Naive thymus-derived CD4-positive, alpha-beta T cell (primary cell): ENCODE measurements at places on chromosomes 13 and 19. TPM values are rescaled to one million over a fixed set of nuclear protein-coding genes. Genes with fewer than 3 reads are reported as not detected.

- DNase-seq, result no peak
These were observed 209.6 kb downstream of the KLF12 start for GRCh38 chr13:73924607-73925006.

GRCh38 chr19:18660939-18661670, 22.4 kb upstream of the CRTC1 start:
- no peak for DNase-seq

UCHL3 gene
- total RNA-seq, result 20.6 TPM

EPSTI1 gene
- 119 and 125 TPM in 2 replicates for total RNA-seq

METTL21C gene
- total RNA-seq, result not detected in 2 replicates

- DNase-seq, result no peak
These were observed 12.6 kb upstream of the RAB20 start for GRCh38 chr13:110574161-110574560.

DNA sequence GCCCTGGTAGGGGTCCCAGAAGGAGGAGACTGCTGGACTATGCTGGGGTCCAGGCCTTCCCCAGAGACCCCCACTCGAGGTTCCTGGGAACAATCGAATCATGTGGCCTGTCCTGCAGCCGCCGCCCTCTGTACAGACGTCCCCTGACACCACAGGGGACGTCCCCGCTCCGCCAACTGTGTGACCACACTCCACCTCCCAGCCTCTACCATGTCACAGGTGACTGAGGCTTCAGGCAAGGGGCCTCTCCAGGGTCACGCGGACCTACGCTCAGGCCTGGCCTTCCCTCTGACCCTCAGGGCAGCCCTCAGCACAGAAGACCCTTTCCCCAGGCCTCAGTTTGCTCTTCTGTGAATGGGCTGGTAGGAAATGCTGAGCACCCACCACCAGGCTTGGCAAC, 13.1 kb upstream of the TMEM161A start:
- DNase-seq, result no peak

DNA sequence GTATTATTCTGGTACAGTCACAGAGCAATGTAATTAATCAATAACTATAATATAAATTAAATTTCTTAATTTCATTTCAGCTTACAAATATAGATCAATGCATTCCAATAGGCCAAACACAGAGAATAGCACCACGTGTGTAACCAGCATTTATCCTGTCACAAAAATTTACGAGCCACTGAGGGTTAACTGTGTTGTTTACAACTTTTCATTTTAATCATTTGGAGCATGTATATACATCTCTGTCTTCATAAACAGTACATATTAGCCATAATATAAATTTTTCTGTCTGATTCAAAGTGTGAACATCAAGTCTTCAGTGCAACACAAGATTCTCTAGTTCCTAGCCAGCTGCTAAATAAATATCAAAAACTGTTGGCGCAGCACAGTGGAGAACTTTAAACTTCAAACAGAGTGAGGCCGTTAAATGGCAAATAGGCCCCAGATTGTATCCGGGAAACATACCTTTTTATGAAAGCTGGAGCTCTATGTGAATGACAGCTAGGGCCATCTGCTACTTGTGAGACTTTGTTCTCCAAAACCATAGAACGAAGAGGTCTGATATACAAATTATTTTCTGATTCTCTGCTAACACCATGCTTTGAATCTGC, 105.1 kb downstream of the TBC1D4 start:
- DNase-seq, result no peak

- no peak for DNase-seq
These were observed 199.0 kb downstream of the KATNAL1 start for GRCh38 chr13:30108216-30108912.

DNA sequence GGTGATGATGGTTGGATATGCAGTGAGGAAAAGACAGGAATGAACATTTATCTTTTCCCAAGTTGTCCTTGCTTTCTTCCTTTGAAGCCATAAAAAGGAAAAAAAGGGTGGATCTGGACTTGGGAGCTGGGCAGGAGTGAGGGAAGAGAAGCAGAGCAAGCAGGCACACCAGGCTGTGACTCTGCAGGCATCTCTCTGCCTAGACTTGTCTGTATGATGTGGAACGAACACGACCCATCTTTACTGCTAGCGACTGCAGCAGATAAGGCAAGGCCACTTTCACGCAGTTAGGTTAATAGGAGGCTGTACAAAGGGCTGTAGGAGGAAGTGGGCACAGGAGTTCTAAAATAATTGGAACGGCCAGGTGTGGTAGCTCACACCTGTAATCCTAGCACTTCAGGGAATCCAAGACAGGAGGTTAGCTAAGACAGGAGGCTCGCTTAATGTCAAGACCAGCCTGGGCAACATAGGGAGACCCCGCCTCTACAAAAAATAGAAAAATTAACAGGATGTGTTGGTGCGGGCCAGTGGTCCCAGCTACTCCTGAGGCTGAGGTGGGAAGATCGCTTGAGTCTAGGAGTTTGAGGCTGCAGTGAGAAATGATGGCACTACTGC, 961 bp upstream of the URI1 start:
- no peak for DNase-seq

- no peak for DNase-seq
These were observed 24.4 kb downstream of the MARK4 start for GRCh38 chr19:45275370-45275971.

SHANK1 gene
- 0.64 TPM for total RNA-seq

GRCh38 chr19:34713262-34713637, 20.8 kb upstream of the ZNF181 start:
- DNase-seq, result no peak

- DNase-seq, result no peak
These were observed 12.1 kb upstream of the GPR4 start for GRCh38 chr19:45613926-45614725.

DNA sequence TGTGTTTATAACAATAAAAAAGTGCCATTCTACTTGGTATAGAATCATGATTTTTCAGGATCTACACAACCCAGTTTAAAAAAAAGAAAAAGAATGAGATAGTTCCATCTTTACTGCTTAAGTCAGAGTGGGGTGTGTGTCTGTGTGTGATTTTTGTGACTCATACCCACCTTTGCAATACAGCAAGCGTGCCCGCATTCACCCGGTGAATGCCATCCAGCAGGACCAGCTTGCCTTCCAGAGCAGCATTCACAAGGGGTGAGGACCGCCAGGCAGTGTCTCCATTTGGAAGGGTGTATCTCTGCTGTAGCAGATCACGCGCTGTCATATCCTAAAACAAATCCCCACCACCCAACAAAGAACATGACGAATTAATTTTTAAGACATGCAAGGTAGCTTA, 127.7 kb downstream of the VWA8 start:
- no peak for DNase-seq

DIAPH3 gene
- 15.6 and 17.5 TPM in 2 replicates for total RNA-seq

DNA sequence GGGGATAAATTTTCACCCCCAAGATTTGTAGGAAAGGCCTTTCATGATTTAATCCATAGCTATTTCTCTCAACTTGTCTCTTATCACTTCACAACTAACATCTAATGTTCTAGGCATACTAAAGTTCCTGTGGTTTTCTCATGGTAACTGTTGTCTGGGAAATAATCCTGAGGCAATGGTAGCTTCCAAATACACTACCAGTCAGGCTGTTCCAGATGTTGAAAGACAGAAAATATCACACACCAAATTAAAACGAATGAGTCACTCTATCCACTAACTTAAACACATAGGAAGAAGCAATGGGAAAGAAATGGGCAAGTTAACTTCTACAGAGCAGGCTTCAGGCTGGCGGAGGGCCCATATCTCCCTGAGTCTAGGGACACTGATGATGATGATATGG, 77.7 kb upstream of the MYO16 start:
- DNase-seq, result no peak

PRRG2 gene
- total RNA-seq, result 0.58 and 1.9 TPM in 2 replicates

MBD3L2 gene
- not detected for total RNA-seq

ZNF845 gene
- 4.6 TPM for total RNA-seq

SCN1B gene
- total RNA-seq, result 1.8 TPM

KRTDAP gene
- not detected for total RNA-seq

DNA sequence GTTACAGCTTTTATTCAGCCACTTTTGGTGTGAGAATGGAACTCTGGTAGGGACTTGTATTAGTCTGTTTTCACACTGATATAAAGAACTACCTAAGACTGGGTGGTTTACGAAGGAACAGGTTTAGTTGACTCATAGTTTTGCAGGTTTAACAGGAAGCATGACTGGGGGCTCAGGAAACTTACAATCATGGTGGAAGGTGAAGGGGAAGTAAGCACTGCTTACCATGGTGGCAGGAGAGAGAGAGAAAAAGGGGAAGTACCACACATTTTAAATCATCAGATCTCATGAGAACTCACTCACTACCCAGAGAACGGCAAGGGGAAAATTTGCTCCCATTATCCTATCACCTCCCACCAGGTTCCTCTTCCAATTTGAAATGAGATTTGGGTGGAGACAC, 942.2 kb downstream of the PCDH17 start:
- DNase-seq, result no peak

- no peak for DNase-seq
These were observed 52.1 kb upstream of the STK24 start for GRCh38 chr13:98629055-98629454.

- no peak for DNase-seq
These were observed 6.4 kb downstream of the NUDT15 start for GRCh38 chr13:48043789-48044503.

SYNGR4 gene
- total RNA-seq, result not detected

- no peak for DNase-seq
These were observed 14.6 kb upstream of the CLC start for GRCh38 chr19:39752390-39752789.

DNA sequence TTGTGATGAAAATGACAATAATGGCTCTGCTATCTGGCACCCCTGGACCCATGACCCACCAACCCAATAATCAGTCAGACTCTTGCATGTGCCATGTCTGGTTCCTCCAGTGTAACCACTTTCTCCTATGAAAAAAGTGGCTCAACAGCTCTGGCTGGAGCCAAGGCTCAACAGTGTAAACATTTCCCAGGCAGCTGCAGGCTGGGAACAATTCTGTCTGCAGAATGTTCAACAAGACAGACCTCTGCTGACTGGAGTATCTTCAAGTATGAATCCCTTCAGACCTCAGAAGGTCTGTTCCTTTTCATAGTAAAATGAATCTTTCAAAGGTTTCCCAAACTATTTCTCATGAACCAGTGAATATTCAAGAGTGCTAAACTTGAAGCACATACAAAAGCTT, 410.1 kb upstream of the HTR2A start:
- DNase-seq, result no peak

- DNase-seq, result no peak
These were observed 39.1 kb downstream of the FAM216B start for GRCh38 chr13:42820451-42820850.

GRCh38 chr19:34300962-34301361, 46.6 kb downstream of the GARRE1 start:
- no peak for DNase-seq

GRCh38 chr19:3378352-3379150, 12.2 kb downstream of the NFIC start:
- DNase-seq, result no peak

DNA sequence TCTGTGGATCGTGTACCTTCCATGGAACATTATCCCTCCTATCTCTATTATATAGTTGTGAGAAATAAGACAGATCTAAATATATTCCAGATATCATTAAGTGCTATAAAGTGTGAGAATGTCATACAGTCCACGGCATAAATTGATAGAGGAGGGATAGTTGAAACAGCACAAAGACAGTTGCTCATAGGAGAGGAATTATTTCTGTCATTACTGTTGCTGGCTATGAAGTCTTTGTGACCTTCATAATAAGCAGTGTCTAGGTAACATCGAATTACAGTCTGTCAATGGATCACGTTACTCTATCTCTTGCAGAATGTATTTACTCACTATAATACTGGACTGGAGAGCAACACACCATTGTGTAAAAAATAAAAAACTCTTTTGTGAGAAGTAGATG, 671.5 kb upstream of the PCDH20 start:
- no peak for DNase-seq

DNA sequence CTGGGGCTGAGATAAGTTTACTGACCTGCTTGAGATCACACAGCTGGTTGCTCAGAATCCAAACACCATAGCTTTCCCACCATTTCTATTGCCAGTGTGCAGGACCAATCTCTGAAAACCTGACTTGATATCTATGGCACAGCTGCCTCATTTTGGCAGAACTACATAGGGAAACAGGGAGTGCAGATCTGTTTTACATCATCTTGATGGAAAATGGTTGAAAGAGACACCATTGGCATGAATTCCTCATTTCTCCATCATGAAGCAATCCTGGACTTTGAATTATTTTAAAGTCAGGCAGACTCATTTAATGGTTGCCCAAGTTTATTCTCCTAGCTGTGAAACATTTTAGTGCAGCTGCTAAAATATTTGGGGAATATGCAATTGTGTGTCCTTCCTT, 1628.2 kb upstream of the SLC10A2 start:
- no peak for DNase-seq

SPRY2 gene
- 1.2 TPM for total RNA-seq

DNA sequence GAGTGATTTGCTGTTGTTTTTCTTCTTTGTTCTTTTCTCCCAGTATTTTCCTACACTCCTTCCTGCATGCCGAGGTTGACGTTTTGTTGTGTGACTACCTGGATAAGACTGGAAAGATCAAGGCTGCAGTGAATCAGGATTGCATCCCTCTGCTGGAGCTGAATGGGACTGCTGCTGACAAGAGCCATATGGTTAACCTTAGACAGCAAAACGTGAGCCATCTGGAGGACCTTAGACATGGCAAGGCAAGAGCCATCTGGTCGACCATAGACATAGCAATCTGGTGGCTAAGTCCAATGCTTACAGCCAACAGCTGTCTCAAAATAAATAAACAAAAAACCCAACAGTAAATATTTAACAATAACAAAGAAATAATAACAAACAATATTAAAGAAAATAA, 42.6 kb upstream of the ZNF91 start:
- DNase-seq, result no peak

DNA sequence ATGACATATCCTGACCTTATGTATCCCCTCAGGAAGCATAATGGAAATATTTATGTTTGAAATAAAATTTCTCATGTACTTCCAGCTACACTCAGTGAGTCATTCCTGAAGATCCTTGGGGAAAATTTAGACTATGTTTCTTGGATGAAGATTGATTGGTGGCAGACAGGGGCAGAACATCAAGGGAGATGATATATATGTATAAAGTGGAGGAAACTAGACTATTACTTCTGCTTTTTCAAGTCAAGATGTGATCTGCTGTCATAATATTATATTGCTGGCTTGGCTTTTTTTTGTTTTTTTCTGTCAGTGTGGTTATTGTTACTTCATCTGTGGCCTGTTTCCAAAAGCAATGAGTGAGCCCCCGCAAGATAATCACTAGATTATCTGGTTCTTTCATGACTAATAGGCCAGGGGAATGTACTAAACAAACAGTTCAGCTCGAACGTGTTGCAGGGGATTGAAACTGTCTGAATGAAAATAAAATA, 87.2 kb upstream of the TNFSF11 start:
- DNase-seq, result no peak

DNA sequence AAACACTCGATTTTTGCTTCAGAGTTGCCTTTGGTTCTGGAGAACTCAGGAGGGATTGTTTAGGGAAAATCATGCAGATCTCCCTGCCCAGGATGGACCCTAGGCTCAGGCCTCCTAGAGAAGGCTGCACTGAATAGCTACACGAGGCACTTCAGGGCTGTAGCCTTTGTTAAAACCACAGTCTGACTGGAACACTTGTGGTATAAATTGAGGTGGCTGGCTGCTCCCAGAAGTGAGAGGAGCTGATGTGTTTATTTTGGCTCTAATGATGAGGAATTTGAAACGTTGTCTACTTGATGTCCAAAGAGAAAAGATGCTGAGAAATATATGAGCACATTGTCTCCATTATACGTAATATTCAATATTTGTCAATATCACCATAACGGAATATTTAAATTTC, 762.1 kb upstream of the ARGLU1 start:
- no peak for DNase-seq
